ENCODE measurements at places on chromosomes 12 and 14. TPM values are rescaled to one million over a fixed set of nuclear protein-coding genes. Genes with fewer than 3 reads are reported as not detected.
A peak's percentile ranks its signal among the peaks of the same experiment; 100 is the strongest.

ADCY4 gene
- total RNA-seq: 61.7 TPM

ALX1 gene
- total RNA-seq: 0.26 TPM

CMA1 gene
- total RNA-seq: 2.2 TPM

PUS1 gene
- 46.9 TPM for total RNA-seq

KSR2 gene
- 8.6 TPM for total RNA-seq

TM9SF1 gene
- 42.9 TPM for total RNA-seq

OR6C65 gene
- total RNA-seq: not detected

ART4 gene
- total RNA-seq: 1.5 TPM

DNA sequence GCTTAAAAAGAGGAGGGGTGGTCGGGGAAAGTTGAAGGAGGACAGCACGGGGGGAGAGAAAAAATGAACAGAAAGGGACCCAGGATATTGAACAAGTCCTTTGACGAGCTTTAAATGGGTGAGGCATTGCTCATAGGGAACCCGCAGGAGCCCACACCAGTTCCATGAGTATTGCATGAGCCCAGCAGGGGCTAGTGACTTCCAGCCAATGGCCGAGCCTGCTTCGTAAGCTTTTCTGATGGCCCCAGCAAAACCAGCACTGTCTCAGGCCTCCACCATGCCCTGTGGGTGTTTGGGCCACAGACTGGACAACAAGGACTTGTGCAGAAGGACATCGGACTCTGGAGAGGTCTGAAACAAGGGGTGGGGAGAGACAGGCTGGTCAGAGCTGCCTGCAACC, 109.5 kb downstream of the ZFP36L1 start:
- no peak for DNase-seq

- no peak for DNase-seq
These were observed 40.8 kb downstream of the NDUFA12 start for GRCh38 chr12:94962670-94963069.

- DNase-seq: no peak
These were observed 108.4 kb downstream of the MON2 start for GRCh38 chr12:62575036-62575435.

DNA sequence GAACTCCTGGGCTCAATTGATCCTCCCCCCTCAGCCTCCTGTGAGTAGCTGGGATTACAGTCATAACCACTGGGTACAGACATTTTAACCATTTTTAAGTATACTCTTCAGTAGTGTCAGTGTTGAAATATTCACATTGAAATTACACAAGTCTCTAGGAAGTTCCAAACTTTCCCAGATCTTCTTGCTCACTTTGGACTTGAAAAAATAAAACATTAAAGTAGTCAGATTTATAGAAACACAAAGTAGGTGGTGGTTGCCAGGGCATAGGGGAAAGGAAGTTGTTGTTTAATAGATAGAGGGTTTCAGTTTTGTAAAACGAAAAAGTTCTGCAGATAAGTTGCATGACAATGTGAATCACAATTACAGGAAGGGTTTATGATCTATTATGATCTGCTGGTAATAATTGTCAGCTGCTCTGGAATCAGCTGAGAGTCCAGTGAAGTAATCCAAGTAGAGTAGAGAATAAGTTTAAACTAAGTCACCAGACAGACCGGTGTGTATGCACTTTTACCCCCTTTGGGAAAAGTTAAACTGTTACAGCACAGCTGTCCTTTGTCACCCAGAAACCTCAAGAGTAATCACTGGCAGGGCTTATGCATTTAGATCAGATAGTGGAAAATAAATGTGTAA, 27.4 kb downstream of the PCNX1 start:
- DNase-seq: no peak

- DNase-seq: peak; percentile 91
These were observed 44.5 kb downstream of the PSMA6 start for GRCh38 chr14:35336494-35337268.

DNA sequence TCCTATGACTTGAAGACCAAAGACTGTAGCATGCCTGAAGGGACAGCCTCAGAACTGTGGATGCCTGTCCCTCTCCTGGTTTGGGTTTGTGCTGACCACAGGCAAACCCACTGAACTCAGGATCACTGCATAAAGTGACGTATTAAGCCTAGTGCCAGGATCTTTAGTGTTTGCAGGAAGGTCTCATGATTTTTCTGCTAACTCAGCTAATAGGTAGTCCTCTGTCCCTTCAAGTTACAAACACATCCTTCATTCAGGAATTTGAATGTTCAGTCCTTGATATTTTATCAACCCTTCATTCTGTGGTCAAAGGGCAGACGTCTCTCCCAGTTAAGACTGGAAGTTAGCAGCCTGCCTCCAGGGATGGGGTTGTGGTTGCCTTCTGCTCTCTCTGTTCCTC, 10.3 kb upstream of the OAS3 start:
- no peak for DNase-seq

DNA sequence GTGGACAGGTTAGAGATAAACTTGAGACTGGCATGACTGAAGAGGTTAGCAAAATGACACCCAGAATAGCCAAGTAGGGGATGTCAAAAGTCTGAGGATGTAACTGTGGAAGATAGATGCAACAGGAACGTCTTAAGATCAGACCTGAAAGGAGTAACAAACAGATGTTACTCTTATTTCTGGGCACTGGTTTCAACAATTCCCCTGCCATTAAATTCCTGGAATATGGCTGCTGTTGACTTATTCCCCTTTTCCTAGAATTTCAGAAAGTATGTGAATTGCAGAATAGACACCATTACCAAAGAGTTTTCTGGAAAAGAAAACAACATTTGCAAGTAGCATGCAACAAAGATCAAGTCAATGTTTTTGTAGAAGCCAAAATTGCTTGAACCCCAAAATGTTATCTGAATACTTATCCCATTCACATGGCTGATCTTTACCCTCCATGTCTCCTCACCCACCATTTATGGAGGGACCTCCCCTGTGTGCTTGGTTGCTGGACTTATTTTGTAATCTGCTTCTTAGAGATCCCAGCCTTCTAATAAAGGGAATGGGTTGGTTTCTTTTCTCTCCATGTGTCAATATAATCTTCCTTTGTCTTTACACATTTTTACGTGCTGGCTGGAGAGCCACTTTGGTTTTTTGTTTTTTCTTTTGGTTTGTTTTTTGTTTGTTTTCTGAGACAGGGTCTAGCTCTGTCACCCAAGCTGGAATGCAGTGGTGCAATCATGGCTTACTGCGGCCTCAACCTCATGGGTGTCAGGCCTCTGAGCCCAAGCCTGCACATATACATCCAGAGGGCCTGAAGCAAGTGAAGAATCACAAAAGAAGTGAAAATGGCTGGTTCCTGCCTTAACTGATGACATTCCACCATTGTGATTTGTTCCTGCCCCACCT, 57.0 kb downstream of the BBS10 start:
- DNase-seq: no peak

DNA sequence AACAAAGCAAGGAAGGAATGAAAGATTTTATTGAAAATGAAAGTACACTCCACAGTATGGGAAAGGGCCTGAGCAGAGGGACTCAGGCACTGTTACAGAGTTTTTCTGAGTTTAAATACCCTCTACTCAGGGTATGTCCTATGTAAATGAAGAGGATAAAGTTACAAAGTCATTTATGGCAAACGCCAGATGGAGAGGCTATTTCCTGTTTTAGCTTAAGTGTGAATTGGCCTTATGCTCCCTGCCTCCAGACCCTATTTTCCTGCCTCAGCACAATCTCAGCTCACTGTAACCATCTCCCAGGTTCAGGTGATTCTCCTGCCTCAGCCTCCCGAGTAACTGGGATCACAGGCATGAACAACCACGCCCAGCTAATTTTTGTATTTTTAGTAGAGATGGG, 6.8 kb upstream of the PHC1 start:
- no peak for DNase-seq

DNA sequence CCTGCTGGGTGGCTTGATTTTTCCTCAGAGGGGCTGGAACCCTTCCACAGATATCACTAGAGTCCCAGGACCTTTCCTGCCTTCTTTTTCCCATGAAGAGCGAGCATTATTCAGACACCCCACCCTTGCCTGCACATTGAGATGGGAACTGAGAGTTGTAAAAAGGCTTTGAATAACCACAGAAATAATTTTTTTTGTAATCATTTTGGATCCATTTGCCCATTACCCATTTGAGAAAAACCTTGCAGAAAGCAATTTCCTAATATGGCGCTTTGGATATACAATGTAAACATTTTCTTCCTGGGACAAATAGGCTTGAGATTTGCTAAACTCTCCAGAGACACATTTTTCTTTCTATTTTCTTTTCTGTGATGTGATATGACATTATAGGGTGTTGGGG, 250.6 kb downstream of the MSRB3 start:
- DNase-seq: no peak

DNA sequence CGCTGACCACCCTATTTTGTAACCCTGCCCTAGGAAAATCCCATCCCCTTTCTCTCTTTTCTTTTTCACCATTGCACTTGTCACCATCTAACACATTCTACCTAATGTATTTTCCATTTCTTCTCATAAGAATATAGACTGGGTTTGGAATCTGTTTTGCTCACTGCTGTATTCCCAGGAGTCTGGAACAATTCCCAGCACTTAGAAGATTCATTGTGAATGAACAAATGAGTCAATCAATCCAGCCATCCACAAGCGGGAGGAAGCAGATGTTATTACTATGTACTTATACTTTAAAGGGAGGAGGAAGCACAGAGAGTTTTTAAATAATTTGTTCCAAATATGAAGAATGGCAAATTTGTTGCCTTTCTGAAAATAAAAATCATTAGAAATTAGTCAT, 142.1 kb downstream of the KIF21A start:
- DNase-seq: no peak

DNA sequence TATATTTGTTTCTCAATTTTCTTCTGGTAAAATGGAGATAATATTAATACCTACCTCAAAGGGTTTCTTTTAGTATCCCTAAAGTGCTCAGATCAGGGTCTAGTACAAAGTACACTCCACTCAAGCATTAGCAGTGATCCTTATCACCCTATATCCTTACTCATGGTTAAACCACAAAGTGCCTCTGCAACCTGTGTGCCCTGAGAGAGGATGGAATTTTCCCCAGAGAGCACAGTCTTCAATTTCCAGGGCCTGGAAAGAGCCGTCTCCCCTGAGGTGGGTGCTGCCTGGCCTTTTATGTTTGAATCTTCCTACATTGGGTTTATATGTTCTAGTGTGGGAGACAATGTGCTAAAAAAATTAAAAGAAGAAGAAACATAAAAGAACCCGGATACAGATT, 183.1 kb upstream of the FBXO33 start:
- DNase-seq: no peak

- DNase-seq: no peak
These were observed 63.0 kb upstream of the ARHGAP5 start for GRCh38 chr14:32014057-32014456.

All from ureter (tissue), 1 donor.